ENCODE measurements at places on chromosomes 1 and 21.

DNA sequence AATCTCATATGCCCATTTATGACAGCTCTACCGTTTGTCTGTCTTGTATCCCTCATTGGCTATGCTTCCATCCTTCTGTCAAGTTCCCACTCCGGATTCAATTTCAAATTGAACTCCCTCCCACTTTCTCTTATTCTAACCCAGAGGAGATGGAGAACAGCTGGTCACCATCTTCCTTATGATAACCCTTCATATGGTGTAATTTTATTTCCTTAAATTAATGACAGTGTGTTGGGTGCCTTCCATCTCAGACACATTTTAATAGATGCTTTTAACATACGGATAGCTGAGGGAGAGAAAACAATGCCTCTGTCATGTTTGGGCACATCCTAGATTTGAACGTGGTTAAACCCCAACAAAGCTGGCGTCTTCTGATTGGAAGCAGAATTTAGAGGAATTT lies 103.0 kb upstream of the PLXNA2 start:
- DNase-seq, result no peak

GRCh38 chr1:165907256-165907857 lies 79.9 kb downstream of the UCK2 start:
- no peak for DNase-seq

GRCh38 chr1:230270185-230270558 lies 156.0 kb downstream of the PGBD5 start:
- DNase-seq, result no peak

DNA sequence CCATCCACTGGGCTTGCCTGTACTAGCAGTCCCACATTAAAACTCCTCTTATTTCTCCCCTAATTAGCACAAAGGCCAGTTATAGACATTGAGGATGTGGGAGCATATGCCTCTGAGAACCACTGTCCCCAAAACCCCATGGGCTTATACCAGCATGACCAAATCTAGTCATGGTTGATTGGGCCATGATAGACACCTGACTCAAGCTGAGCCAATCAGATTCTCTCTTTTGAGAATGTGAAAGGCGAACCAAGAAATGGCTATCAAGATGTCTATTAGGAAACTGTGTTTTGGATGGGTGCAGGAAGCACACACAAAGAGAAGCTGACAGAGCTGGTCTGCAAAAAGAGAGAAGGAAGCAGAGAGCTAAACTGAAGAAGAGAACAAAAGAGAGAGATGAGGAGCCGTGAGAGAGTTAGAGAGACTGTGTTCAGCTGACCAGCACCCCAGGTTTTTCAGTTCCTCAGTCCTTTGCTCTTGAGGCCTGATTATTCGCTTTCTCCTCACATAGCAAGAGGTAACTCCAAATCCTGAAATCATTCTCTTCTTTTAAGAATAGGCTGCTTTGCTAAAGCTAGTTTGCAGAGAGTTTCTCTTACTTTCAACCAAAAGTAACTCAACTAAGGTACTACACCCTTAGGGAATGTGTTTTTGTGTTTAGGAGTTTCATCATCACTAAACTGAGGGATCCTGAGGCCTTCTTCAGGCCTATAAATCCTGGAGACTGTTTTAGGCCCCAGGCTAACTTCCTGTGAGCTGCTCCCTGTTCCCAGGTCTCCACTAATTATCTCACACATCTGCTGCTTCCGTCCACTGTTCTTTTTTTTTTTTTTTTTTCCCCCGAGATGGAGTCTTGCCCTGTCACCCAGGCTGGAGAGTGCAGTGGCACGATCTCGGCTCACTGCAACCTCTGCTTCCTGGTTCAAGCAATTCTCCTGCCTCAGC lies 7.9 kb upstream of the TIPRL start:
- DNase-seq, result no peak

- no peak for DNase-seq
Observed at GRCh38 chr1:57889676-57890320, 465.9 kb upstream of the DAB1 start.

DNA sequence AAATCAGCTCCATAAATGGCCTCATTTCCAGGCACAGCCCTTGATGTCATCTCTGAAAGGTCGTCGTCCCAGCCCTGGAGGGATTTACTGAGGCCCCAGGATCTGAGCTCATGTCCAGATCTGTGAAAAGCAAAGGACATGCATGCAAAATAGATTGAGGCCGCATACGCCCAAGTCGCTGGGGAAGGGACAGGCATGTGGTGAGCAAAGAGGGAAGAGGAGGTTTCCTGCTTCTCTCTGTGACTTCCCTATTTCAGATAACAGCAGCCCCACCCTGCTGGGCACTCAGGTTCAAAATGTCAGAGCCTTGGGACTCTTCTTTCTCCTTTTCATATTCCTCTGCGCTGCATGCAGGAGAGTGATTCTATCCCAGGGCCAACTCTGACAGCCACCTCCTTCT lies 197.2 kb downstream of the ADSS2 start:
- no peak for DNase-seq

GRCh38 chr1:52403566-52404115 lies 582 bp downstream of the ORC1 start:
- DNase-seq, result peak; percentile 80

DNA sequence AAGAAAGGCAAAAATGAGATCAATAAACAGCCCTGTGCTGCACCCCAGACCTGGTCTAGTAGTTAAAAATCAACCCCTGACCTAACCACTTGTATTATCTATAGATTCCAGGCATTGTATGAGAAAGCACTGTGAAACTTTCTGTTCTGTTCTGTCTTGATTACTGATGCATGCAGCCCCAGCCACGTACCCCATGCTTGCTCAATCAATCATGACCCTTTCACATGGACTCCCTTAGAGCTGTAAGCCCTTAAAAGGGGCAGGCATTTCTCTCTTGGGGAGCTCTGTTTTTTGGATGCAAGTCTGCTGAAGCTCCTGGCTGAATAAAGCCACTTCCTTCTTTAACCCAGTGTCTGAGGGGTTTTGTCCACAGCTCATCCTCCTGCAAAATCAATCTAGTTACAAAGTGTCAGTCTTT lies 24.2 kb upstream of the CD34 start:
- peak; percentile 87 for DNase-seq

DNA sequence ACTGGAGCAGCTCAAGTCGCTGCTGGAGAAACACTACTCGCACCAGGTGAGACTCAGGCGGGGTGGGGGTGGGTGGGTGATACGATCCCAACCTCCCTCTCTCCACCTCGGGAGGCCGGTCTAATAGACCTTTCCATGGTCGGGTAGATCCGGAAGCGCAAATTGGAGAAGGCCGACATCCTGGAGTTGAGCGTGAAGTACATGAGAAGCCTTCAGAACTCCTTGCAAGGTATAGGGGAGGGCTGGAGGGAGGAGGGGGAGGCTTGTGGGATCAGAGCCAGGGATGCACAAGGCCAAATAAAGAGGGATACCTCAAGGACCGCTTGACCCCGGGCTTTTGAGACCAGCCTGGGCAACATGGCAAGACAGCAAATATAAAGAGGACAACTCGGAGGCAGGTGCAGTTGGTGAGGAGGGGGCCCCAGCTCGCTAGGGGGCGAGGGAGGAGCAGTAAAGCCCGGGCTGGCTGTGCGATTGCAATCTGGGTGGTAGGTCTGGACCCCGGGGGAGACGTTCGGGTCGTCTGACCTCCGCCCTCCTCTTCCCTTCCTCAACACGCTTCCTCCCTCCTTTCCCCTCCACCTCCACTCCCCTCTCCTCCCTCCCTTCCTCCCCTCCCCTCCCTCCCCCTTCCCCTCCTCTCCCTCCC lies 546 bp downstream of the HES3 start:
- DNase-seq, result no peak

- no peak for DNase-seq
Observed at GRCh38 chr1:30783256-30783915, 25.8 kb upstream of the LAPTM5 start.

DNA sequence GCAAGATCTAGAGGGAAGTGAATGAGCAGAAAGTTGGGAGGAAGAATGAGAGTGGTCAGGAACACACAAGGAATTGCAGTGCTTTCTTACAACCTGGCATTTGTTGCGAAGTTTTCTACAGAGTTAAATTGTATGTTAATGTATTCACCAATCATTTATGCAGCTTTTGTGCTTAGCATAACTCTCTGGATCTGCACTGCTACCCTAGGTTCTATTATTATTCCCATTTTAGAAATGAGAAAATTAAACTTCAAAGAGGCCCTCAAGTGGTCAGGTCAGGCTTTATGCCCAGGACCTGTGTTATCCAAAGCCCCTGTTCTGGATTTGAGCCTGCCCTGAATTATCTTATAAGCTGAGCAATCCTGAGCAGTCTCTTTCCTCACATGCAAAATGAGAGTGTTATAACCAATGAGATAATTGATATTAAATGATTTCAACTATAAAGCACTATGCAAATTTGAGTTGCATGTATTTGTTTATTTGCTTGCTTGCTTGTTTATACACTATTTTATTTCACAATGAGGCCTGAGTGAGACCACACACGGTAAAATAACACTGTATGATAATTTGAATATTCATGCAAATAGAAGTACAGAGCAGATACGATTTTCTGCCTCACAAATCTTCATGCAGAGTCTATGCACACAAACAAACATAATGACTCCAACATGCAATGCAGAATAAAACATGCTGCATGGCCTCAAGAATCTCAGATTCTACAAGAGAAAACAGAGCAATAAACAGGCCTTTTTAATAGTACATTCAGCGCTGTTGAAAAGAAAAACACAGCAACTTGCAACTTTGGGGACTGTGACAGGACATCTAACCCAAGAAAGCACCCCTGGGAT lies 323.0 kb downstream of the PLPP3 start:
- no peak for DNase-seq

GRCh38 chr21:26169611-26170470 lies 729 bp downstream of the APP start:
- DNase-seq, result peak; percentile 66

DNA sequence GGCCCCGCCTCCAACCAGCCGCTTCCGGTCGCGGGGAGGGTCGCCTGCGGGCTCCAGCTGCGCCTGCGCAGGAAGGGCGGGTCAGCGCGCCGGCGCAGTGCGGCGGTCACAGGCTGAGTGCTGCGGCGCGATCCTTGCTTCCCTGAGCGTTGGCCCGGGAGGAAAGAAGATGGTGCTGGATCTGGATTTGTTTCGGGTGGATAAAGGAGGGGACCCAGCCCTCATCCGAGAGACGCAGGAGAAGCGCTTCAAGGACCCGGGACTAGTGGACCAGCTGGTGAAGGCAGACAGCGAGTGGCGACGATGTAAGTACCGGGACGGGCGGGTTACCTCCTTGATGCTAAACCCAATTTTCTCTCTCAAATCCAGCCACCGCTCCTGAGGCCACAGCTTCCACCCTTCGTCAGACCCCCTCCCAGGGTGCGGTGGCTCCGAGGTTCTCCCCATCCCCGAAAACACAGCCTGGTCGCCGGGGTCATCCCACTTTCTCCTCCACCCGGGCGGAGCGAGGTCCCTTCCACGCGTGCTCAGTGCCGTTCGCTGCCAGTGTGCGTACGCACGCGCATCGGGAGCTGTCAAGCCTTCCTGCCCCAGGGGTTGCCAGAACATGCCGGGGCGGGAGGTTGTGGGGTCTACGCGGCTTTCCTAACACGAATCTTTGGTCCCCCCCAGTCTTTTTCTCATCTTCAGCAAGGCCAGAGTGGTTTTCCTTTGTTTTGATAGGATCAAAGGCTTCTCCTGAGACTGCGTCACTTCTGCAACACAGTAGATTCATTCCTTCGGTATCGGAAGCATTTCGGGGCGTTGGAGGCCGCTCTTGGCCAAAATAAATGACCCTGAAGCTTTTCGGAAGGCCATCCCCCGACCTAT lies at the start of gene SARS1:
SARS1 (plus strand) TSS at position 95 of the 870 bp plus-strand sequence; CDS start at position 170, 75 bp downstream.
- DNase-seq, result peak; percentile 85

DNA sequence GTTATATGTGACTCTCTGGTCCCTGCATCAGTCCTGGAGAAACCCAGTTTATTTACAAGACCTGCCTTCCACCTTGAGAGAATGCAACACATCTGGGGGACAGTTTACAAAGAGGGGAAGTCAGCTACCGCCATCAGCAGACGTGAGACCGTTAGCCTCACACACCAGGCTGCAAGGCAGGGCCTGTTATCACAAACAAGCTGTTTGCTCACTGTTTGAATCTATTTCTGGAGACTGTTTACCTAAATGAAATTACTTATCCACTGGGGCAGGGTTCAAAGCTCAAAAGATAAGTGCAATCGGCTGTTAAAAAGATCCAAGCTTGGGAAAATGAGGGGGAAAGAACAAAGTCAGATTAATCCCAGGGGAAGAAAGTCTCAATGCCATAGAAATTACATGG lies 134.4 kb downstream of the ZNF281 start:
- no peak for DNase-seq

- no peak for DNase-seq
Observed at GRCh38 chr1:70051926-70052325, 153.5 kb downstream of the LRRC40 start.

DNA sequence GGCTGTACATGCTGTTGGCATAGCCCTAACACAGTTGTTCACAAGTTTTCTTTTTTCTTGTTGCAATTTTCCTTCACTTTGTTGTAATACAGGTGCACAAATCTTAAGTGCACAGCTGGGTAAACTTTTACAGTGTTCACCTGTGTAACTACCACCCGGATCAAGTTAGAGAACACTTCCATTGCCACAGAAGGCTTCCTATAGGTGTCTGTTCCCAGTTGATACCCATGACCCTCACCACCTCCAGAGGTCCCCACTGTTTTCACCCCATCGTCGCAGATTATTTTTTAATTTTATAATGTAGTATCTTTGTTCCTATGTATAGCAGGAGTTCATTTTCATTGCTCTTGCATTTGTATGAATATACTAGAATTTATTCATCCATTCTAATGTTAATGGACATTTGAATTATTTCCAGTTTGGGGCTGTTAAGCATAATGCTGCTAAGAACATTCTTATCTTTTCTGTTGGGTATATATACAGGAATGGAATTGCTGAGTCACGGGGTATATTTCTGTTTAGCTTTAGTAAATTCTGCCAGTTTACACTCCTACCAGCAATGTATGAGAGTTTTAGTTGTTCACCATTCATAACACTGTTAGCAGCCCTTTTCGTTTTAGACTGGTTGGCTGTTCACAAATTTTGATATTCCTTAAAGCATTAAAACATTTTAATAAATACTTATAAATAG lies 16.4 kb downstream of the SPRTN start:
- no peak for DNase-seq

- DNase-seq, result no peak
Observed at GRCh38 chr1:21866707-21867043, 54.6 kb downstream of the LDLRAD2 start.

- no peak for DNase-seq
Observed at GRCh38 chr1:229378586-229379367, 35.9 kb upstream of the CCSAP start.

- DNase-seq, result peak; percentile 56
Observed at GRCh38 chr1:46477153-46477929, 12.3 kb upstream of the DMBX1 start.

All from ACHN (cell line).